ENCODE measurements at places on chromosomes 4 and X.

DNA sequence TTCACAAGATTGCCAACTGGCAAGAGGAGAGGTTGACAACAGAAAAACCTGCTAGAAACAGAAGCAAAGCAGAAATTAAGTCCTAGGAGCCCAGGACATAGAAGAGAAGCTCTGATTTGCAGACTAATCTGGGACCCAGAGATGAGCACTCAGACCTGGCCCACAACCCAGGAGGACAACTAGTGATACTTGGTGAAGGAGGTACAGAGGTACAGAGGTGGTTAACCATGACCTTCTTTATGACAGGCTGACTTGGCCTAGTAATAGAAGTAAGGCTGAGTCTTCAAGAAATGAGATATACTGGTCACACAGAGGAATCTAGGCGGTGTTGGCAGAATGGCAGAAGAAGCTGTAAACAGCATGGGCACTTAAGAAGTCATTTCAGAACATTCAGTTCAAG is 43.6 kb downstream of the ANXA5 start:
- DNase-seq, result no peak

GRCh38 chrX:68112321-68112720 is 321.0 kb downstream of the OPHN1 start:
- DNase-seq, result no peak

DNA sequence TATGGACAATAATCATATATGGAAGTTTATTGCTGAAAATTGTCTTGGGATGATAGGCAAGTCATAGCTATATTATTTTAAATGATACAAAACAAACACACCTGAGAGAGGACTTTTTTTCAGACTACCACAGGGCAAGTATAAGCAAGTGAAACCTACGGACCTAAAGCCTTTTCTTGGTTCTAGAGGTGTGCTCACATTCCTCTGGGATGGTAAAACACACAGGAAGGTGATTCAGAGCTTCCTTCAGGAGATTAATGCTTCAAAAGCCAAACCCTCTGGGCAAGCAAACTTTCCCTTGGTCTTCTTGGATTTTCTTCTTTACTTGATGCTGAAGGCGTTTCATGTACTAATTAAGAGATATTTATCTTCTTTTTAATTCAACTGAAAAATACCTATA is 60.1 kb upstream of the ACSL4 start:
- no peak for DNase-seq

GRCh38 chr4:137749466-137749865 is 217.2 kb upstream of the PCDH18 start:
- no peak for DNase-seq

GRCh38 chr4:138945840-138946239 is 69.7 kb upstream of the NOCT start:
- no peak for DNase-seq

- DNase-seq, result no peak
Observed at GRCh38 chr4:36024901-36025660, 219.2 kb downstream of the ARAP2 start.

- DNase-seq, result no peak
Observed at GRCh38 chr4:182862141-182862875, 54.9 kb downstream of the DCTD start.

DNA sequence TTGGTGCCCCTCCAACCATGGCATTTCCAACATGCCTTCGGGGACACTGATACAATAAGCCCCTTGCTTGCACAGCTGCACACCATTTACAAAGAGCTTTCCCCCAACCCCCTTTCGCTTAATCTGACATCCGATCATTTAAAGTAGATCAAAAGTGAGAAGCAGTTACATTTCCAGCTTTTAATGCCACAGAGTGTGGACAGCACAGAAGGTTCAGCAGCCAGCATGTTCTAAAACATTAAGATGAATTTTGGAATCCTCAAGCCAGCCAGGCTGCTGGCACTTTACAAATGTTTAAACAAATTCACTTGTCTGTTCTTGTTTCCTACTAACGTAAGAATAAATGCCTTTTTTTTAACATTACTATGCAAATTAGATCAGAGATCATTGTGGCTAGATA is 284.4 kb upstream of the LDB2 start:
- DNase-seq, result no peak

- DNase-seq, result no peak
Observed at GRCh38 chrX:31580227-31580626, 508.4 kb upstream of the FTHL17 start.

DNA sequence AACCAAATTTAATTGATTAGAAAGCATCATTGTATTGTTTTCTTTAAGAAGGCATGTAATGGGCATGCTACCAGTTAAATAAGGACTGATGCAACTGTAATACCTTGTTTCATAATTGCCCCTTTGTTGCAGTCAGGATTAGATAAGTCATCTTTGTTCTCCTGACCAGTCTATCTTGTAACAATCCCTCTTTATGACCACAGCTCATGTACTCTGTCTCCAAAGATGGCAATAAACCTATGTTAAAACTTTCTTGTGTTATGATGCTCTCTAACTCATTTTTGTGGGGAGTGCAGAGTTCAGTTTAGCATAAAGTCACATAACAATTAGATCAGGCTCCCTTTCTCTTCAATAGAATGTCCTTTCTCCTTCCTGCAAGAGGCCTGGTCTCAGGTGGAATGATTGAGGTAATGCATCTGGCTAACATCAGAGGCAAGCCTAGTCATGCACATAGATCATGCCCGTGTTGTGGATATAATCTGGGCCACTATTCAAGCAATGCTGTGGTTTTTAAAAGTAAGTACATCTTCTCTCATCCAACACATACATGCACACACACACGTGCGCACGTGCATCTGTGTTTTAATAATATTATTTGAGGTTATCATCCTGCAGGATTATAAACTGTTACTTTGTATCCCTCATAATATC is 45.6 kb downstream of the TMEM154 start:
- no peak for DNase-seq

GRCh38 chr4:137819964-137820383 is 287.7 kb upstream of the PCDH18 start:
- DNase-seq, result no peak

GRCh38 chr4:165522050-165522449 is 143.2 kb downstream of the CPE start:
- no peak for DNase-seq

GRCh38 chrX:23390979-23391378 is 56.3 kb downstream of the PTCHD1 start:
- no peak for DNase-seq

Measured in CD4-positive, alpha-beta memory T cell (primary cell).